NCI-H1436 treated with DMSO at 0.1 percent for 48 hours (cell line): ENCODE measurements at places on chromosomes 1 and 21.
A peak's percentile ranks its signal among the peaks of the same experiment; 100 is the strongest.

GRCh38 chr1:198117267-198117666 is 39.5 kb upstream of the NEK7 start:
- DNase-seq = no peak

GRCh38 chr1:79151006-79151796 is 144.7 kb upstream of the ADGRL4 start:
- DNase-seq = no peak

DNA sequence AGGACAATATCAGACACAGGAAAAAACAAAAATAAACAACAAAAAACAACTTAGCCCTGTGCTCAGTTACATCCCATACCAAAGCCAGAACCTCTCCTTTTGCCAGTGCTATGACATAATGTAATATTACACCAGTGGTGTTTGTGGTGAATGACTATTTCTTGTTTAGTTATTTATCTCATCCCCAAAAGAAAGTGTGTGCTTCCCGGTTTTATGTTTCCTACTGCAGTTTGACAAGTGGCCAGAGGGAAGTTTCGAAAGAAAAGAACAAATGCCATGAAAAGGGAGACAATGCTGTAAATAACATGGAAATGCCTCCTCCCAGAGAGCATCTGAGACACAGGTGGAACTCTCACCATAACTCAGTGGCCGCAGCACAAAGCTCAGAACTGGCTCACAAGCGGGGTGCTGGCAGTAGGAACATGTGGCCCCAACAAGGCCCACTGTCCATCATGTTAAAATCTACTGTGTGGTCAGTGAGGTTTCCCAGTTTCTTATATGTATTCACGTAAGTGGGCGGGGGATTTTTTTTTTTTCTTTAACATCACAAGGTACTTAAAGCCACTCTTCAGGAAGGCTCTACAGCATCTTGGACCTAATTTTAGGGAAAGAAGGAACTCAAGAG is 158.2 kb downstream of the BARHL2 start:
- DNase-seq = no peak

DNA sequence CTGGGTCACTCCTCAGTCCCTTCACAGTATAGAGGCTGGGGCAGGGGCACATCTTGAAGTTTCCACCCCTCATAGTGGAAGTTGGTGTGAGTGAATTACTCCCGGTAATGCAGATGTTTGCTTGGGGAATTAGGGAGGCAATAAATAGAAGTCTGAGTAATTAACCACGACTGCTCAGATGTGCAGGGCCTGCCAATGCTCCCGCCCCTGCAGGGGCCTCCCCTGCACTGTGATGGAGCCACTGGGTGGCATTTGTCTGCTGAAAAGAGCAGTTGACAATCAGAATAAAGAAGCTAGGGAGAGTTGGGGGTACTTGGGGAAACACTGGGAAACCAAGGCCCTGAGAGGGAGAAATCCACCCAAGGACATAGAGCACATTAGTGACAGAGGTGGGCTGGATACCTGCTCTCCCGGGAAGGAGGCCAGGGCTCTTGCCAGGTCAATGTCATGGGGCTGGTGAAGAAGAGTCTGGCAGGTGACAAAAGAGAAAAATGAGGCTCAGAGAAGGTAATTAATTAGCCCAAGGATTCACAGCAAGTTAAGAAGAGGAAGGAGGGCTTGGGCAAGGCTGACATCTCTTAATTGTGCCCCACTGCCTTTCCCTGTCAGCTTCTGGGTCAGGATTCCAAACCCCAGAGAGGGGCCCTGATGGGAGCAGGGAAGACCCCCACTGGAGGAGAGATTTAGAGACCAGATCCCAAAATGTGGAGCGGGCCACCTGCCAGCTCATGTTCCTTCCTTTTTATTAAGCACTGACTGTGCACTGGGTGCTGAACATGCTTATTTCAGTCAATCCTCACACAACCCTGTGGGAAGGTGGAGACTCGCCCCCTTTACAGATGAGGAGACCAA is 436.2 kb downstream of the MATN1 start:
- no peak for DNase-seq

GRCh38 chr21:42040411-42041180 is 30.4 kb upstream of the ZBTB21 start:
- DNase-seq = no peak

- DNase-seq = peak; percentile 39
Measured at GRCh38 chr1:198763298-198763714, 124.5 kb downstream of the PTPRC start.

GRCh38 chr1:198047913-198048312 is 108.9 kb upstream of the NEK7 start:
- DNase-seq = no peak

DNA sequence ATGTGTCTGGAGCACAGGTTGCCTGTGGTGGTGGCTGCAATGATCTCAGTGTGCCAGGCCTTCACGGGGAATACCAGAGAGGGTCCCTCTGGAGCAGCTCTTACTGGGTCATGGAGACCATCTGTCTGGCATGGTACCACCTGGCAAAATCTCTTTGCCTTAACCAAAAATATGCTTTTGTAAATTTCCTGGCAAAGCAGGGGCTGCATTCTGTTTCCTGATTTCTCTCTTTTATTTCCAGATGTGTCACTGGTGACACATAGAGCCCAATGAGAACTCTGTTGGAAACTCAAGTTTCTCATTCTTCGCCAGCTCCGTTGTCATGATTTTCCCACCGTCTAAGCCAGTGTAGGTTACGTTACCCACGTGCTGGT is 136.5 kb downstream of the FGGY start:
- DNase-seq = no peak

- DNase-seq = no peak
Measured at GRCh38 chr1:31182352-31182751, 57.3 kb downstream of the NKAIN1 start.

- DNase-seq = no peak
Measured at GRCh38 chr21:44418876-44419230, 36.5 kb upstream of the LRRC3 start.

- DNase-seq = no peak
Measured at GRCh38 chr21:28518630-28519029, 474.0 kb downstream of the LTN1 start.

DNA sequence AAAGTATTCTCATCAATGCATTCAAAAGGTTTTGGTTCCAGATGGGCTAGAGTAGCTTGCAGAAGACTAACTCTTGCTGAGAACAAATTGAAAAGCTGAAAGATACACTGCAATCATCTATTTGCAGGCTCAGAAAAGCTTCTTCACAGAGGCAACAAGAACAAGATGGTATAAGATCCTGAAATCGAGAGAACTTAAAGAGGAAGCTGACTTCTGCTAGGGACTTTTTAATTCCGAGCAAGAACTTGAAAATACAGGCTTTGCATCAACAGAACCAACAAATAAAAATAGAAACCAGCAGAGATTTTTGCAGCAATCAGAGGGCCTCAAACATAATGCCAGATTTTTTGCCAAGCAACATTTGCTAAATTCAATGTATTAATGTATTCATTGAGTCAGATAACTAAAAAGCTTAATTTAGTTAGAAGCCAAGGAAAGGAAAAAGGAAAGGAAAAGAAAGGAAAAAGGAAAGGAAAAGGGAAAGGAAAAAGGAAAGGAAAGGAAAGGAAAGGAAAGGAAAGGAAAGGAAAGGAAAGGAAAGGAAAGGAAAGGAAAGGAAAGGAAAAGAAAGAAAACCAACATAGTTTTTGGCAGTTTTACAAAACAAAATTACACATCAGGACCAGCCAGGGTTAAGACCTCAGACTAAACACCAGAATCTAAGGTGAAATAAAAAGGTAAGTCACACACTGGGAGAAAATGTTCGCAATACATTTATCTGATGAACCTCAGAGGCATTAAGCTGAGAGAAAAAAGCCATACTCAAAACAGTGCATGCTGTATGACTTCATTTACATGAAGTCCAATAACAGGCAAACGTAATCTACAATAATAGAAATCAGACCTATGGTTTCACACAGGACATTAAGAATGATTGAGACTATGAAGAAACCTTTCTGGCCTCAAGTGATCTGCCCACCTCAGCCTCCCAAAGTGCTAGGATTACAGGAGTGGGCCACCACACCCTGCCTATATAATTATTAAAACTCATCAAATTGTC is 42.6 kb downstream of the FAF1 start:
- no peak for DNase-seq

DNA sequence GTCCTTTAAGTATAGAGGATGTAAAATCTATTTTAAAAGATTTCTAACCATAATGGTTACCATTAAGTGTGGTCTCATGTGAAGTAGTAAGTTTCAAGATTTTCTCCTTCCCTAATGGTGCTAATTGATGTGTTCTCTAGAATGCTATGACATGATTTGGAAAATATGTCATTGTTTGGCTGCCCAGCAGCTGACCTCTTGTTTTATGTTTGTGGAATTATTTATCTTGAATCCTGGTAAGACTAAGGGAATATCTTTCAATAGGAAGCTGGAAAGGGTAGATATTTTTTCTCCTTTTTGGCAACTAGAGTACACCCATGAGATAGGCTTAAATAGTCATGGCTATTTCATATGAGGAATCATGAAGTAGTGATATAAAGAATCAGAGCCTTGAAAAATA is 139.8 kb upstream of the CHODL start:
- no peak for DNase-seq

GRCh38 chr1:153805042-153805745 is 30.0 kb downstream of the SLC27A3 start:
- DNase-seq = no peak

GRCh38 chr1:90133133-90133532 is 138.2 kb downstream of the ZNF326 start:
- DNase-seq = no peak

DNA sequence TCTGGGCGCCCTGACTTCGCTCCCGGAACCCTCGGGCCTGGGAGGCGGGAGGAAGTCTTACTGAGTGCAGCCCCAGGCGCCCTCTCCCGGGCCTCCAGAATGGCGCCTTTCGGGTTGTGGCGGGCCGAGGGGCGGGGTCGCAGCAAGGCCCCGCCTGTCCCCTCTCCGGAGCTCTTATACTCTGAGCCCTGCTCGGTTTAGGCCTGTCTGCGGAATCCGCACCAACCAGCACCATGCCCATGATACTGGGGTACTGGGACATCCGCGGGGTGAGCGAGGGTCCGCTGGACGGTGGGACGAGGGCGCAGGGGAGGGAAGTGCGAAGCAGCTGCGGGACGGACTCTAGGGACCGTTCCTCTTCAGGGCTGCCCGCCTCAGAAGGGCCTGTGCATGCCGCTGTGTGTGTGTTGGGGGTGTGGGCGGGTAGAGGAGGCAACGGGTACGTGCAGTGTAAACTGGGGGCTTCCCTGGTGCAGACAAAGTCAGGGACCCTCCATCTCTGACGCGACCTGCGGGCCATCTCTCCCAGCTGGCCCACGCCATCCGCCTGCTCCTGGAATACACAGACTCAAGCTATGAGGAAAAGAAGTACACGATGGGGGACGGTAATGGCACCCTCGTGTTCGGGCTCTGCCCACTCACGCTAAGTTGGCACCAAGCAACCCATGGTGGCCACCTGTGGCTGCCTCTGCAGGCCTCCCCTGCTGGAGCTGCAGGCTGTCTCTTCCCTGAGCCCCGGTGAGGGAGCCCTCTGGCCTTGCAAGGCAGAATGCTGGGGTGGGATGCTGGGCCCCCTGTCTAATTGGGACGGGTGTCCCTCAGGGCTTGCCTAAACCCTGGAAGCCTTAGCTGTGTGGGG is at the start of gene GSTM1:
GSTM1 (plus strand) TSS at position 177 of the 859 bp plus-strand sequence; CDS start at position 234, 57 bp downstream.
- DNase-seq = no peak

- no peak for DNase-seq
Measured at GRCh38 chr1:87108814-87109411, 194.5 kb downstream of the HS2ST1 start.

DNA sequence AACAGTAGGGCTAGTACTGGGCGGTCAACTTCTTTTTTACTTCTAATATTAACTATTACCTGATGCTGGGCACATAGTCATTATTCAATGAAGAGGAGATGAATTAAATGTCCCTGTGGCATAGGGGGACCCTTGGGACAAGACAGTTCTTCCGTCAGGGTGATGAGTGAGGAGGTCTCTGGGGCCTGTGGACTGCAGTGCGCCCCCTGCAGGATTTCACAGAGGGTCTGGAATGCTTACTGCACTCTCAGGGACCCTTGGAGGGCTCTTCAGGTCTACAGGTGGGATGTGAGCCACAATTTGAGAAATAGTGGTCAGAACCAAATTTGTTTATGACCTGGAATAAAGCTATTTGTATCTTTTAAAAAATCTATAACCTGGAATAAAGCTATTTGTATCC is 149.4 kb downstream of the FAM78B start:
- DNase-seq = no peak

- no peak for DNase-seq
Measured at GRCh38 chr1:108563808-108564207, 3.9 kb downstream of the EEIG2 start.

GRCh38 chr1:31016868-31017267 is 48.6 kb downstream of the PUM1 start:
- DNase-seq = no peak

- DNase-seq = no peak
Measured at GRCh38 chr1:107762751-107763390, 202.1 kb downstream of the VAV3 start.

DNA sequence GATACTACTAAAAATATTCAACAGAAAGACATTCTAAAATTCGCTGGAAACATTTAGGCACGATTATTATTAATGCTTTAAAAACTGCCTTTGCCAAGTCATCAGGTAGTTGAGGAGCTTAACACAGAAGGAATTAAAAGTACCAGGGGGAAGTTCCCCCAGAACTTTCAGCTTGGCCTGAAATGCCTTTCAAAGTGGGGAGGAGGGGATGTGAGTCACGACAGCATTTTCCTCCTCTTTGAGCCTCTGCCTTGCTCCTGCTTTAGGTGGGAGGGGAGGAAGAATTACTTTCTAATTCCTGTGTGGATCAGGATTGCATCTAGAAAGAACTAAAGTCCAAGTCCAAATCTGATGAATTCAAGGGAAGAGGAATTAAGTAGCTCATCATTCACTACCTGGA is 183.7 kb downstream of the CLIC6 start:
- no peak for DNase-seq

GRCh38 chr21:39484711-39485276 is 33.0 kb downstream of the SH3BGR start:
- no peak for DNase-seq

DNA sequence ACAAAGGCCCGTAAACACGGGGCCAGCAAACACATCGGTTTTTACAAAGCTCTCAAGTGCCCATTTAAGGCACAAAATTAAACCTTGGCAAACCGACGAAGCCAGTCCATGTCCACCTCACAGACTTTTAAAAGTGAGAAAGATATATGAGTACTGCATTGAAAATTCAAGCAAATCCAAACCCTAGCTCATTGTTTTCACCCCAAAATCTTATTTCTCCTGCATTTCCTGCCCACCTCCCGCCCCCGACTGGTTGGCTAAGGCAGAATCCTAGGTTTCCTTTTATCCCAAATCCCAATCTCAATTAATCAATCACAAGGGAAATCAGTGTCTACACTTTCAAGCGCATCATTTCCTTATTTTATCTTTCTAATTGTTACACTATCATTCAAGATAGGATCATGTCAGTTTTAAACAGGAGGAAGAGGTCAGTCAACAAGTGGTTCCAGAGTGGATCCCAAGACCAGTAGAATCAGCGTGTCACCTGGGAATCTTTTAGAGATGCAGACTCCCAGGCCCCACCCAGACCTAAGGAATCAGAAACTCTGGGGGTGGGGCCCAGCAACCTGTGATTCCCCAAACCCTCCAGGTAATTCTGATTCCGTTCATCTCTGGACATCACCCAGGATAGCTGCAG is 1.7 kb upstream of the GNG4 start:
- no peak for DNase-seq

- no peak for DNase-seq
Measured at GRCh38 chr1:6672558-6672957, 29.1 kb downstream of the DNAJC11 start.
